AML-193 (cell line): ENCODE measurements at places on chromosomes 6 and 20.

- DNase-seq: no peak
These were observed 304.3 kb upstream of the SUPT3H start for GRCh38 chr6:45681860-45682511.

DNA sequence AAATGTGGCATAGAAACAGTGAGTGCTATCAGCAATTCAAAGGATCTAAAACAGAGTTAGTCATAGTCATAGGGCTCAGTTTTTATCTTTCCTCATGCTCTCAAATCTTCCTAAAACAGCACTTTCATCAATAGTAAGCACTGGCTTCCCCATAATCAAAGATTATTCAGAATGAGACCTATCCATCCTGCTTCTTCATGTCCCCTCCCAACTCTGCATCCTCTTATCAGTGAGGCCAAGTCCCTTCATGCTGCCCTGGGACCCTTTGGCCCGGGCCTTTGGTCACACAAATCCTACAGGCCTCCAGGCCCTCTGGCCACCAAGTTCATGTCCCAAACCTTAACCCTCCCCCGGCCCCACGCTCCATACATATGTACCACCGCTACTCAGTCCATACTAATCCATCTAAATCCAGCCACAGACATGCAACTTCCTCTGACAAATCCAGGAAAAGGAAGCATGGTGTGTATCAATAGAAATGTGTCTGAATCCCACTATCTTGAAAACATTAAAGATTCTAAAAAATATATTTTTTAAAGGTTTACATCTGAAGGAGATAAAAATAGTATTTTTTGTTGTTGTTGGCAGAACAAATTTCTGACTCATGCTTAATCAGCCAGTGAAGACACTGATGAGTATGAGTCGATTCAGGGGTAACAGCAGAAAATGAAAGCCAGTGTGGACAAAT is 143.5 kb downstream of the PDE7B start:
- peak; percentile 11 for DNase-seq

- no peak for DNase-seq
These were observed 46.3 kb downstream of the TULP4 start for GRCh38 chr6:158358450-158359077.

GRCh38 chr20:61408951-61409740 is 157.1 kb downstream of the CDH4 start:
- no peak for DNase-seq
